ENCODE measurements at places on chromosomes 4 and X. TPM values are rescaled to one million over a fixed set of nuclear protein-coding genes. Genes with fewer than 3 reads are reported as not detected.

Gene HGFAC
- not detected for total RNA-seq

Gene ARSD
- total RNA-seq = 1.6 TPM

Gene SPP1
- 7.2 TPM for total RNA-seq

Gene TCEAL5
- not detected for total RNA-seq

Gene NAP1L3
- 2.1 TPM for total RNA-seq

Gene FRG2
- 0.40 TPM for total RNA-seq

DNA sequence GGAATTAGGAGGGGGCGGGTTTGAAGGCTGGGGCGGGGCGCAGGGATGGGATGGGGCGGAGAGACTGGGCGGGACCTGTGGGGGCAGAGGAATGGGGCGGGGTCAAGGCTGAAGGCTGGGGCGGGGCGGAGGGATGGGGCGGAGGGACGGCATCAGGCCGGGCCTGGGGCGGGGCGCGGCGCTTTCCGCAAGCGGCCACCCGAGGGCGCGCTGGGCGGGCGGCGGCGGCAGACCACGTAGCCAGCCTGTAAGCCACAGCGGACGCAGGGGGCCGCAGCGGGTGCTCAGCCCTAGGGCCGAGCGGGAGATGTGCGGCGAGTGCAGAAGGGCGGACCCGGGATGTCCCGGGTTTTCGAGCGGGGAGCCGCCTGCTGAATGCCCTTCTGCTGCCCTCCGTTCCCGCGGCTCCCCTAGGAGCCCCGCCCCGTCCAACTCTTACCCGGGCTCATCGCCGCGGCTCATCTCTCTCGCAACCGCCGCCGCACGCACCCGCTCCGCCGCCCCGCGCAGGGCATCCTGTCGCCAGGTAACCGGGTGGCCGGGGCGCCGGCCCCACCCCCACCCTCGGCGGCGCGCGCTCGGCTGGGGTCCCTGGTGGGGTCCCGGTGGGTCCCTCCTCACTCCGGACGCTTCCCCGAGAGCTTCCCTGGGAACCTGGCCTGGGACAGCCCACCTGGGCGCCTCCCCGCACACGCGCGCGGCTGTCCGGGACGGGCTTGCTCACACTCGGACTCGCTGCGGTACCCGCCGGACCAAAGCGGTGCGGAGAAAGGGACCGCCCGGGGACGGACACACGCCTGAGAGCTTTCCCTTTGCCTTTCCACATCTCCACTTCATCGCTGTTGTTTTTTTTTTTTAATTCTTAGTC, at the start of gene CCDC110:
Gene CCDC110 (minus strand): TSS at position 499 of the 868 bp plus-strand sequence. CDS start 50 bp downstream, at position 449.
- DNase-seq = peak; percentile 88
- peak within 1 kb of the TSS; percentile 74 for H3K4me3 ChIP-seq
- no peaks in the 10 kb centered on the region for H3K27me3 ChIP-seq
- H3K4me1 ChIP-seq = peaks cover 5% of the 10 kb centered on the region
- peak within 1 kb of the TSS; percentile 38 for H3K27ac ChIP-seq
- no peaks in the 10 kb centered on the region for H3K36me3 ChIP-seq

GRCh38 chr4:3323071-3323481, 30.3 kb downstream of the RGS12 start:
- DNase-seq = no peak
- no peaks in the 10 kb centered on the region for H3K36me3 ChIP-seq
- no peaks in the 10 kb centered on the region for H3K4me1 ChIP-seq
- H3K4me3 ChIP-seq = no peak overlapping the region
- H3K27ac ChIP-seq = no peak overlapping the region

- no peaks in the 10 kb centered on the region for H3K27me3 ChIP-seq
- no peak overlapping the region for H3K27ac ChIP-seq
- DNase-seq = no peak
- no peaks in the 10 kb centered on the region for H3K4me1 ChIP-seq
- no peaks in the 10 kb centered on the region for H3K36me3 ChIP-seq
These were observed 419.3 kb upstream of the ADGRL3 start for GRCh38 chr4:60780874-60781273.

DNA sequence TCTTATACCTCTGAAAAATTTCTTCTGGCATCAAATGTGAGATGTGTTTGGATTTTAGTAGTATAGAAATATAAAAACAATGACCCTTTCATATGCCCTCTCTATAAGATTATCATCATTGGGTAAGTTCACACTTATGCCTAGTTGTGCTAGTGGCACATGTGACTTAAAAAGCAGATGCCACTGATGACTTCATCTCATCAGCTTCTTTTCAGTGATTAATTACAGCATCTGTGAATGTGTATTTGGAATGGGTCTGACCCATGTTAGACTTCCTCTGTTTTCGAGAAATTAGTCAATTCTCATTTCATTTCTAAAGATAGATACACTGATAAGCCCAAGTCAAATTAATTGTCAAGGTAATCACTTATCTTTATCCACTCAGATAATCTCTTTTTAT, 698.7 kb downstream of the GABRG1 start:
- H3K4me1 ChIP-seq = no peaks in the 10 kb centered on the region
- no peaks in the 10 kb centered on the region for H3K27me3 ChIP-seq
- H3K4me3 ChIP-seq = no peak overlapping the region
- no peak overlapping the region for H3K27ac ChIP-seq
- DNase-seq = no peak
- H3K36me3 ChIP-seq = no peaks in the 10 kb centered on the region

GRCh38 chrX:9878146-9878820, 88.9 kb upstream of the CLDN34 start:
- no peaks in the 10 kb centered on the region for H3K27me3 ChIP-seq
- no peak for DNase-seq
- H3K4me1 ChIP-seq = no peaks in the 10 kb centered on the region
- no peak overlapping the region for H3K27ac ChIP-seq
- no peaks in the 10 kb centered on the region for H3K36me3 ChIP-seq
- no peak overlapping the region for H3K4me3 ChIP-seq

- peaks cover 19% of the 10 kb centered on the region for H3K27me3 ChIP-seq
- no peak for DNase-seq
- H3K4me3 ChIP-seq = no peak overlapping the region
- H3K4me1 ChIP-seq = no peaks in the 10 kb centered on the region
- H3K27ac ChIP-seq = no peak overlapping the region
These were observed 1.1 kb downstream of the BMPR1B start for GRCh38 chr4:94758700-94759399.

DNA sequence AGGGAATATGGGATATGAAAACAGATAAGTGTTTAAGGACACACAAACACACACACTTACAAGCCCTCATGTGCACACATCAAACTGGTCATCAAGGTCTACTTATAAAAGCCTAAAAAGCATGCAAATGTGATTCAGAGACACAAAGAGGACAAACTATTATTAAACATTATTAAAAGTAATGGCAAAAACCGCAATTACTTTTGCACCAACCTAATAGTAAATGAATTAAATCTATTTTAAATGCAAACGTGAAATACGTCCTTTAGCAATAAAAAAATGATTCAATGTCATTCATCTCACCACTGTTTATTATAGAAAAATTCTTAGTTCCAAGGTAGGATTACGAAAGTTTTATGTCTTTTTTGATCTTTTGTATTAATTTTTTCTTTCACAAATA, 91.1 kb upstream of the ARMCX2 start:
- no peak overlapping the region for H3K27ac ChIP-seq
- no peaks in the 10 kb centered on the region for H3K36me3 ChIP-seq
- no peaks in the 10 kb centered on the region for H3K27me3 ChIP-seq

GRCh38 chr4:131006388-131006787, 1910.4 kb downstream of the C4orf33 start:
- H3K4me1 ChIP-seq = no peaks in the 10 kb centered on the region
- H3K27me3 ChIP-seq = no peaks in the 10 kb centered on the region
- no peak for DNase-seq
- H3K27ac ChIP-seq = no peak overlapping the region
- no peak overlapping the region for H3K4me3 ChIP-seq
- no peaks in the 10 kb centered on the region for H3K36me3 ChIP-seq

DNA sequence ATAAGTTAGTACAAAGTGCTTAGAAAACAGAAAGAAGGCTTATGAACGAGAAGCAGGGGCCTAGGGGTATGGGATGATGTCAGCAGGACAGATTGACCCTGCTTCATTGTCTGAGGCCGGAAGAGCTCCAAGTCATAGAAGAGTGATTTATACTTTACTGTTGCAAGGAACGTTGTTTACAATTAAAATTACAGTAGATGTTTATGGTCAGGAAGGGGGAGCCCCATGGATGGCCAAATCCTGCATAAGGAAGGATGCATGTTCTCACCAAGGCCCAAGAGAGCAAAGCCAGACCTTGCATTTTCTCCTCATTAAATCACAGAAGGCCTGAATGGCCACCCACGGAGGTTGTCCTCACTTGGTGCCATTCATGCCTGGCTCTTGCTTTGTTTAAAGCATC, 115.3 kb downstream of the LDB2 start:
- no peaks in the 10 kb centered on the region for H3K4me1 ChIP-seq
- H3K4me3 ChIP-seq = no peak overlapping the region
- H3K27me3 ChIP-seq = no peaks in the 10 kb centered on the region
